Stimulated activated CD4-positive, alpha-beta T cell treated with anti-CD3 and anti-CD28 coated beads, Interleukin-4, amount 100 ng/mL, for 24 hours (primary cell): ENCODE measurements at places on chromosomes 11 and 22.

DNA sequence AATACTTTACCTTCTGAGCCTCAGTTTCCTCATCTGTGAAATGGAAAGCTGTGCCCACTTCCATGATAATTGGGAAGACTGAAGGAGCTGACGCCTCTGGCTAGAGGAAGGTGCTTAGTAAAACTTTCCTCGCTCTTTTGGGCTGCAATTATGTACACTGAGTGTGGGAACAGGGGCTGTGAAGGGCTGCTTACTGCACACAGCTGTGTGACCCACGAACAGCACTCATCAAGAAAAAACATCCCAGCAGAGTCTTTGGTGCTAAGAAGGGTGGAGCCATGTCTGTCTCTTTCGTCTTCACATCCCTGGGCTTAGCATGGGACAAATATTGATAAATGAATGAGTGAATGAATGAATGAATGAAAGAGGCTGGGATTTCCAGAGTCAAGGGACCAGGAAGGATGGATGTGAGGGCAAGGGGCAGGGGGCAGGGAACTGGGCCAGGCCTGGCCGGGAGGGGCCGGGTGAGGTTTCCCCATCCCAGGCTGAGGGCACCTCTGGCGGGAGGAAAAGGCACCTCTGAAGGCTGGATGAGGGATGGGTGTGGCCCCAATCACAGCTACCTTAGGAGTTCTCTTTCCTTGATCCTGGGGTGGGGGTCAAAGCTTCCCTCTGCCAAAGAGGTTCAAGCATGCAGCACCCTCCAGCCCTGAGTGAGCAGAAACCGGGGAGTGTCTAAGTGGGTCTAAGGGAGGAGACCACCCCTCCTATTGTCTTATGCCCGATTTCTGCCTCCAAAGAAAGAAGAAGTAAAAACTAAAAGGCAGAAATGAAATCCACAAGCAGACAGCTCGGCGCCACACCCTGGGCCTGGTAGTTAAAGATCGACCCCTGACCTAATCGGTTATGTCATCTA lies 9.2 kb upstream of the CD5 start:
- no peak for DNase-seq

DNA sequence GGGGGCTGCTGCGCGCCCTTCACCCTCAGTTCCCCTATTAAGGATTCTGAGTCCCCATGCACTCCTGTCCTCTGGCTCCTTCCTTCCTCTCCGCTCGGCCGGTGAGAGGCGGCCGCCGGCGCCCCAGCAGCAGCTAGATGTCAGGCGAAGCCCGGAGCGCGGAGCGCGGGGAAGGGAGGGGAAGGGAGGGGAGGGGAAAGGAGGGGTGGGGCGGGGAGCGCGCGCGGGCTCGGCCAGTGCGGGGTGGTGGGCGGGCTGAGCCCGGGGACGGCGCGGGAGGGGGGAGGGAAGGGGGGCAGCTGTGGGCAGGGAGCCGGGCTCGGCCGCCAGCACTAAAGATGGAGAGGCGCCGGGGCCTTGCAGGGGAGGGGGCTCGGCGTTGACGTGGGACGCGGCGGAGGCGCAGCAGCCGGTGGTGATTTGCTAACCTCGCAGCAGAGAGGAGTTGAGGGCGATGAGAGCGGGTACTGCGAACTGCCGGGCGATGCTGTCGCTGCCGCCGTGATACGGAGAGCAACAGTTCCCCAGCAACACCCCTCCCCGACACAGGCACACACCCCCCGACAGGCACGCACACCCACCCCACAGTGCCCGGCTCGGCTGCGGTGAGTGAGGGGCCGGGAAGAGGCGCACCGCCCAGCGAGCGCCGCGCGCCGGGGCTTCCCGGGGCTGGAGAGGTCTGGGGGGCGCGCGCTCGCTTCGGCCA lies at the start of gene ZBTB16:
Gene ZBTB16 (plus strand): TSS at position 434 of the 706 bp plus-strand sequence. CDS start 3,590 bp downstream, outside the sequence.
- peak; percentile 42 for DNase-seq

GRCh38 chr11:1237128-1237580 lies 14.3 kb downstream of the MUC5B start:
- no peak for DNase-seq

DNA sequence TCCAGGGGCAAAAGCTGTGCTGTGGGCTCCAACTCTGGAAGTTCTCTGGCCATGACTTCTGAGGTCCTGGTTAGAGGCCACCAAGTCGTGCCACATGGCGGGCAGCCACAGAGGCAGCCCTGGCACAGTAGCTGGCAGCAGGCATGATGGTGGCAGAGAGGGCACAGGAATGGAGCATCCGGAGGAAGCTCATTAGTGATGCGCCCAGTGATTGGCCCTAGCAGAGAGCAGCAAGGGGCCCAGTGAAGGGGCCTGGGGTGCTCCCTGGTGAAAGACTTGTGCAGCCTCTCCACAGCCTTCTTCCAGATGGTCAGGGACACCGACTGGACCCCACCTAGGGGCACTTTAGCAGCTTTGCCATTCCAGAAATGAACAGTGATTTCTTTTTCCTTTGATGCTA lies 7.0 kb downstream of the C11orf16 start:
- DNase-seq = no peak

GRCh38 chr11:10322401-10322800 lies 17.5 kb downstream of the ADM start:
- DNase-seq = no peak

DNA sequence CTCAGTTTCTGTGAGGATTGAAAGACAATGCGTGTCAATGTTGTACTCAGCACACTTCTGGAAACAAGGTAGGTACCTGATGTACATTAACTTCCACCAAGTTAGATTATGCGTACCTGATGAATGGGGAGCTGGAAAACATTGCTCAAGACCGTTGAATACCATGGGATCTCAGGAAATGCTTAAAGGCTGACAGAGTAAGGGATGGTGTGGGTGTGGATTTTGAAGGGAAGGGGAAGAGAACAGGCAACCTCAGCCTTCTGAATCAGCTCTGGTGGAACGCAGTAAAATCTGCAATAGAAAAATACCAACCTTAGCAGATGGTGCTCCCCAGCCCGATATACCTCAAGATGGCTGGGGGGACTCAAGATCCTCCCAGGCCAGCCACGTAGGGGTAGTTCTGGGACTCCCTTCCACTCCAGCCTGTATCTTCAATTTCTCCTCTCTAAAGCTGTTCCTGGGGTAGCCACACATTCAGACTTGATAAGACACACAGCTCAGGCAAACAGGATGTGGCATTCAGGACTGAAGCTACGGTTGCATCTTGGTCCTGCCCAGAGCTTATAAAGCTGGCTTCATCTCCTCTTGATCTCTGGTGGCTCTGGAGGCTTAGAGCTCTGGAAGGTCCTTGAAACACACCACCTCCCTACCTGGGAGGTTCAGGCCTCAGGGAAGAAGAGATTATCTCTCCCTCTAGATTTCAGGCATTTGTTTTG lies 111.8 kb downstream of the CTNND1 start:
- no peak for DNase-seq
